ENCODE measurements at places on chromosomes 11 and 22.

DNA sequence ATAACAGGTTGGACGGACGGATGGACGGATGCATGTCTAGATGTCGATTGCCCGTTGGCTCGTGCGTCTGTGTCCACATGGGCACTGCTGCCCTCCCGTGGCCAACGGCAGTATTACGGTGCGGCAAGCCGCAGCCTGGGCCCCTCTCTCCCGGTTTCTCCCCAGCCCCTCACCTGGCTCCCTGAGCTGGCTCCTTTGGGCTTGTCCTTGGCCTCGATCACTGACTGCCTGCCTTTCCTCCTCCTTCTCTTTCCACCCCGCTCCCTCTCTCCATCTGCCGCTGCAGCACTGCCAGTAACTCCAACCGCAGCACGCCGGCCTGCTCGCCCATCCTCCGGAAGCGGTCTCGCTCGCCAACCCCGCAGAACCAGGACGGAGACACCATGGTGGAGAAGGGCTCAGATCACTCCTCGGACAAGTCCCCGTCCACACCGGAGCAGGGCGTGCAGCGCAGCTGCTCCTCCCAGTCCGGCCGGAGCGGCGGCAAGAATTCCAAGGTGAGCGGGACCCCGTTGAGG, 77.3 kb downstream of the SCN3B start:
- DNase-seq: peak; percentile 29

DNA sequence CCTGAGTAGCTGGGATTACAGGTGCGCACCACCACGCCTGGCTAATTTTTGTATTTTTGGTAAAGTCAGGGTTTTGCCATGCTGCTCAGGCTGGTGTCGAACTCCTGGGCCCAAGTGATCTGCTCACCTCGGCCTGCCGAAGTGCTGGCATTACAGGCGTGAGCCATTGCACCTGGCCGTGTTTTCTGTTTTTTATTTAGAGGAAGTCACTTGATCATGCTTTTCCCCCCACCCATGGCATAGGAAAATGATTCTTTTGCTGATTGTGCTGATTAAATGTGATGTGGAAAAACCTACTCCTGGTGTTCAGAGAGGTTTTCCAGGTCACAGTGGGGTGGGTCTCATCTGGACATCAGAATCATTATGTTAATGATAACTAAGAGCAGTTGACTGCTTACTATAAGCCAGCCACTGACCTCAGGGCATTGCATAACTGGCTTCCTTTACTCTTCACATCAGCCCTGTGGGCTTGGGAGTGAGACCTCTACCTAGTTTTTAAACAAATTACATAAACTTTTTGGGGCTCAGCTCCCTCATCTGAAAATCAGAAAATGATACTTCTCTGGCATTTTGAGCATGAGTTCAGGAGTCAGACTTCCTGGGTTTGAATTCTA, 71.0 kb downstream of the PTPRJ start:
- no peak for DNase-seq

DNA sequence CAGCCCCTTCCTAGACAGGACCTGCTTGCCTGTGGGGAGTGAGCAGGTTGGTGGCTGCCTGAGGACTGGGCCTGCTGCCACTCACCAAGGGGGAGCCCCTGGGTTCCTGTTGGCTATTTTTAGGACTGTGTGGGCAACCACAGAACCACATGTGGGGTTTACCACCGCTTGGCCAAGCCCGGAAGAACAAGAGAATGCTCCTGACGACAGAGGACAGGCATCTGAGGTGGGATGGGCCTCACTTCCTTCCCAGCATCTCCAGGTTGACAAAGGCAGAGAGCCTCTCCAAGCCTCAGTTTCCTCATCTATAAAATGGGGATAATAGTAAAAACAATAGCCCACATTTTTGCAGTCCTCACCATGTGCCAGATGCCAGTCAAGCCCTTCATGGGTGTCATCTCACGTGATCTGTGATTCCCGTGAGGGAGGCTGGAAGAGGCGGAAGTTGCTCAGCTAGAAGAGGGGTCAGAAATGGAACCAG, 43.6 kb downstream of the LRRC32 start:
- DNase-seq: no peak

GRCh38 chr22:46740910-46741780, 3.1 kb upstream of the CERK start:
- DNase-seq: no peak

DNA sequence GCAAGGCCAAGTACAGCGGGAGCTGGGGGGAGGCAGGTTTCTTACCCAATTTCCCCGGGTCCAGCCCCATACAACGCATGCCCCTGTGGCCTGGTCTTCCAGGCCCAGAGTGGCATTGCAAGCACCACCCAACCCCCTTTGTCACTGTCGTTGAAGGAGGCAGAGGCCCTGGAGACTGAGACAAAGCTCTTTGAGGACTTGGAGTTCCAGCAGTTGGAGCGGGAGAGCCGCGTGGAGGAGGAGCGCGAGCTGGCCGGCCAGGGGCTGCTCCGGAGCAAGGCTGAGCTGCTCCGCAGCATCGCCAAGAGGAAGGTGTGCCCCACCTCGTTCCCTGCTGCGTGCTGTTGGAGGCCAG, 27.8 kb downstream of the PHLDB1 start:
- no peak for DNase-seq

GRCh38 chr11:92829121-92829520, 140.3 kb upstream of the MTNR1B start:
- no peak for DNase-seq

- no peak for DNase-seq
Measured at GRCh38 chr11:105870516-105871113, 151.4 kb downstream of the MSANTD4 start.

- DNase-seq: no peak
Measured at GRCh38 chr11:45385844-45386243, 99.7 kb upstream of the SYT13 start.

DNA sequence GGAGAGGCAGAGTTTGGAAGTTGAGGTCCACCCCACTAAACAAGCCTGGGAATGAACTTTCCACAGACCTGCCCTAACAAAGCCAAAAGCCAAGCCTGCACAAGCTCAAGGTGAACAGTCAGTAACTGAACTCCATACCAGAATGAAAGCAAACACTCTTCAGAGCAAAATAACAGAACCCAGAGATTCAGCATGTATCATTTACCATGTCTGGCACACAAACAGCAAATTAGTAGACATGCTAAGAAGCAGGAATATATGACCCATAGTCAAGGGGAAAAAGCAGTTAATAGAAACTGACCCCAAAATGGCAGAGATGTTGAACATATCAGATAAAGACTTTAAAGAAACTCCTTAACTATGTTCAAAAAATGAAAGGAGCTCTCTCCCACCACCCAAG, 31.3 kb downstream of the TBX1 start:
- no peak for DNase-seq

GRCh38 chr22:23893945-23894709, at the start of gene MIF:
MIF (plus strand) TSS chr22:23894383; CDS start chr22:23894475, 92 bp downstream.
- DNase-seq: peak; percentile 78

DNA sequence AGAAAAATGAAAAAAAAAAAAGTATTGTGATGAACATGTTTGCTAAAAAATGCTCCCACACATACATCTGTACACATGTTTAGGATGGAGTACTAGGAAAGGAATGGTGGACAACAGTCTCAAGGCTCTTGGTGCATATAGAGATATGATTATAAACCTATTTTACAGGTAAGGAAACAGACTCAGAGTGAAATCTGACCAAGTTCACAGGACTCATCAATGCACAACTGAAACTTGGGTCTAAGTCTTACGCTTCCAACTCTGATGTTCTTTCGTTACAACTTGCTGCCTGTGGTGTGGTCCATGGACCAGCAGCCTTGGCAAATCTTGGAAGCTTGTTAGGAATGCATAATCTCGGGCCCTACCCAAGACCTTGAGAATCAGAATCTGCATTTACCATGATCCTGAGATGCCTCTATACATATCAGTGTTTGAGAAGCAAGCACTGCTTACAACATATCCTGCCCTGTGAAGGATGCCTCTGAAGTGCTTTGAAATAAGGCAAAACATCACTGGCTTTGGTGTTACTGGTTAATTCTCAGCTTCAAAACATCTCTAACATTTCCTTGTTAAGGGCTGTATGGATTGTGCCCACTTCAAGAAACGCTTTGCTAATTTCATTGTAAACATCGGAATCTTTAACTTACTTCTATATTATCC, 39.9 kb upstream of the NUP160 start:
- DNase-seq: no peak

DNA sequence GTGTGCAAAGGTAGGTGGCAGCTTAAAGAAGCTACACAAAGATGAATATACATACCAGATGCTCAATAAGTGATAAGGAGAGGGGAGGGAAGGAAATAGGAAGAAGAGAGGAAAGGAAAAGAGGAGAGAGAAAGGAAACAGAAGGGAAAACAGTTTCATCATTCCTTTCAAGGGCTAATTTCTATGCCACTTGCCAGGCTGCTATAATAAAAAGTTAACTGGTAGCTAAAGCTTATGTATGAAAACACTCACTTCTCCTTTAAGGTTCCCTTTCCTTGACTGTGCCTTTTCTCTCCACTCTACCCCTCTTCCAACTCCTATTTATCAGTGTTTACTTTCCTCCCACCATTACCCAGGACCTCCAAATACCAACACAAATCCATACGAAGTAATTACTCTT, 347.9 kb downstream of the DLG2 start:
- DNase-seq: no peak

GRCh38 chr11:61571869-61572268, 9.0 kb downstream of the SYT7 start:
- no peak for DNase-seq

GRCh38 chr11:3202305-3202704, 16.3 kb downstream of the MRGPRG start:
- no peak for DNase-seq

GRCh38 chr22:38947321-38948140, 9.9 kb upstream of the APOBEC3A start:
- no peak for DNase-seq

- DNase-seq: peak; percentile 31
Measured at GRCh38 chr11:22304337-22304961, 33.7 kb upstream of the SLC17A6 start.

DNA sequence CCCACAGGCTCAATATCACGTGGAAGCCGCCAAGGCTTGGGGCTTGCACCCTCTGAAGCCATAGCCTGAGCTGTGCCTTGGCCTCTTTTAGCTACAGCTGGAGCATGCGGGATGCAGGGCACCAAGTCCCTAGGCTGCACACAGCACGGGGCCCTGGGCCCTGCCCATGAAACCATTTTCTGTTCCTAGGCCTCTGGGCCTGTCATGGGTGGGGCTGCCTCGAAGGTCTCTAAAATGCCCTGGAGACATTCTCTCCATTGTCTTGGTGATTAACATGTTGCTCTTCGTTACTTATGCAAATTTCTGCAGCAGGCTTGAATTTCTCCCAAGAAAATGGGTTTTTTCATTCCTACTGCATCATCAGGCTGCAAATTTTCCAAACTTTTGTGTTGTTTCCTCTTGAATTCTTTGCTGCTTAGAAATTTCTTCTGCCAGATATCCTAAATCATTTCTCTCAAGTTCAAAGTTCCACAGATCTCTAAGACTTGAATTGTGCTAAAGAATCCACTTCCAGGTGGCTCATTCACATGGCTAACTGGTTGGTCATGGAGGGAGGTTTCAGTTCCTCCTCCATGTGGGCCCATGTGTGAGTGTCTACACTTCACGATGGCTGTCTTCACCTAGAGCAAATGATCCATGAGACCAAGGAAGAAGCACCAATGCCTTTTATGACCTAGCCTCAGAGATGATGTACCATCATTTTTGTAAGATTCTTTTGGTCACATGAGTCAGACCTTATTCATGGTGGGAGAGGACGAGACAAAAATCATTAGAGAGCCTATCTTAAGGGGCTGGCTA, 7.4 kb upstream of the CREBZF start:
- no peak for DNase-seq

GRCh38 chr22:24695060-24695459, 79.5 kb downstream of the PIWIL3 start:
- DNase-seq: peak; percentile 26

GRCh38 chr11:66334605-66335442, 1.4 kb downstream of the RIN1 start:
- no peak for DNase-seq

GRCh38 chr22:32971276-32971675, 86.9 kb downstream of the SYN3 start:
- DNase-seq: no peak

- no peak for DNase-seq
Measured at GRCh38 chr11:115007851-115008250, 329.5 kb downstream of the NXPE2 start.
